ENCODE measurements at places on chromosomes 6 and 20. TPM values are rescaled to one million over a fixed set of nuclear protein-coding genes. Genes with fewer than 3 reads are reported as not detected.
A peak's percentile ranks its signal among the peaks of the same experiment; 100 is the strongest.

The THBS2 gene
- 21.9 TPM for total RNA-seq

The ADGB gene
- not detected for total RNA-seq

GRCh38 chr6:117906958-117907600 is at the start of gene SLC35F1:
Gene SLC35F1 (plus strand): TSS chr6:117907264.
- no peak for DNase-seq

DNA sequence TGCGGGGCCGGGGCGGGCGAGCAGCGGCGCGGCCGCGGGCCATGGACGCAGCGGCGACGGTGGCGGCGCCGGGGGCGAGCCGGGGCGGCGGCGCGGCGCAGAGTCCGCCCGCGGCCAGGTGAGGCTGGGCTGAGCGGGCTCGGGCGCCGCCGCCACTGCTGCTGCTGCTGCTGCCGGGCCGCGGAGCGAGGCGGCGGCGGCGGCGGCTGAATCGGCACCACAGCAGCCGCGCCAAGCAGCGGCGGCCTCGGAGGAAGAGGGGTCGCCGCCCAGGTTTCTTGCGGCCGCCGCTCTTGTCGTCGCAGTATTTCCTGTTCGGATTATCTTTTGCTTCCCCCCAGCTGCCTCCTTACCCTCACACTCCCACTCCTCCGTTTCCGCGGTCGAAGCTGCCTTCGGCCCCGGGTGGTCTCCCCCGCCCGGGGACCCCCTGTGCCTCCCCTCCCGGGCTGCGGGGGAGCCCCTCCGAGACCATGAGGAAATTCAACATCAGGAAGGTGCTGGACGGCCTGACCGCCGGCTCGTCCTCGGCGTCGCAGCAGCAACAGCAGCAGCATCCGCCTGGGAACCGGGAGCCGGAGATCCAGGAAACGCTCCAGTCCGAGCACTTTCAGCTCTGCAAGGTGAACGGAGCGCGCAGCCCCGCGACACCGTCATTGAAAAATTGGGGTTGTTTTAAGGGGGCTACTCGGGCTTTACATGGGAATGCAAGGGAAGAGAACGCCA is at the start of gene STXBP5:
STXBP5 (plus strand) TSS at position 358 of the 726 bp plus-strand sequence; CDS start at position 474, 116 bp downstream.
- DNase-seq, result peak; percentile 34

- no peak for DNase-seq
Measured at GRCh38 chr20:4684837-4685413, 36.8 kb upstream of the PRND start.
